AG04449 (cell line): ENCODE measurements at places on chromosomes 5 and 9.

DNA sequence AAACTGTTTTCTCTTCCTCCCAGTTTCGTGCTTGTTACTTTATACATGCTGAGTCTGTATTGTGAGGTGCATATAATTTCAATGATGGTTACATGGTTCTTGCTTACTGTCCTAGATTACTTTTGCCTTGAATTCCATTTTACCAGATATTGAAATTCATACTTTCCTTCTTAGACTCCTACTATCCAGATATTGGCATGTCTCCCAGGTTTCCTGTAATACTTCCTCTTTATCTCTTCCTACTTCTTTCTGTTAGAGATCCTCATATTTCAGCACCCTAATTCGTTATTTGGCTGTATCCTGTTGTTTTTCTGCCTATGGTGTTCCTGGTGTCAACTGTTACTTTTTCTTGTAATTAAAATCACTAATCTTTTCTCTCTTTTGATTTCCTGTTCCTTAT, 522.1 kb downstream of the CCDC171 start:
- no peak for DNase-seq

DNA sequence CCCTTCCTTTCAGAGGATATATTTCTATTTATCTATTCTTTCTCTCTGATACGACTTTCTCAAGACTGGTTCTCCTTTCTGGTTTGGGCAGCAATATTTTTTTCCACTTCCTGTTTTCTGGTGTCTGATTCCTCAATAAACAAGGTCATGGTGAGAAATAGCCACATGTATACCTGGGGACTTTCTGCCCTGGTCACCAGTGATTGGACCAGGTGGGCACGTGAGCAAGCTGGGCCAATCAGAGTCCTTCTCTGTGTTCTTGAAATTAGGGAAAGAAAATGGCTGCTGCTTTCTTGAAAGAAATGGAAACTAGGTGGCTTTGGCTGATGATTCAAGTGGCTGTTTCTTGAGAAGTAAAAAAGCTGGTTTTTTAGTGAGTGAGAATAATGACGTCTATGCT, 18.4 kb upstream of the GSN start:
- DNase-seq: no peak

- DNase-seq: no peak
Measured at GRCh38 chr5:100900142-100900795, 2.8 kb downstream of the ST8SIA4 start.

DNA sequence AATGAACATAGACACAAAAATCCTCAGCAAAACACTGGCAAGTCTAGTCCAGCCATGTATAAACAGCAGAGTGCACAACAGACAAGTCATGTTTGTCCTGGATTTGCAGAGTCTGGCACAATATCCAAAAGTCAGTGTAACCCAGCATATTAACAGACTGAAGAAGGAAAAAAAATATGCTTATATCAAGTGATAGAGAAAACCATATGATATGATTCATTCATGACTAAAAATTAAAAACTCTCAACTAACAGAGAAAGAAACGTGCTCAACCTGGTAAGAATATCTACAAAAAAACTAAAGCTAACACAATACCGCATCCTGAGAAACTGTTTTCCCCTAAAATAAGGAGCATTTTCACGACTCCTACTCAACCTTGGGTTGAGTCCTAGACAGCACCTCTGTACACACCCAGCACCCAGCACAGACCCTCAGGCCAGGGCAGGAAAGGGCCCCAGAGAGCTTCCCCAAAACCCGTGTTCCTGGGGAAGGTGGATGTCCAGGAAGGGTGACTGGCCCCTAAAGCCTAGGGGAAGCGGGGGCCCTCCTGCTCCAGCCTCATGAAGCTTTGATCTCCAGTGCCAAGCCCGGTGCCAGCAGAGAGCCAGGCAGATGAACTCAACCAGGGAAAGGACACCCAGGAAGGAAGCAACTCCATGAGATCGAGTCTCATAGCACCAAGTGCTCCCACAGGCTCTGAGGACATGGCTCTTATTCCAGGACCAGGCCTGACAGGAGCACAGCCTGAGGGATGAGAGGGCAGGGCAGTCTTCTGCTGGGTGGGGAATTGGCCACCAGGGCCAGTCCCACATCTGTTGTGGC, 38.9 kb downstream of the ADAMTS2 start:
- no peak for DNase-seq
